ENCODE measurements at places on chromosomes 13 and 19. TPM values are rescaled to one million over a fixed set of nuclear protein-coding genes. Genes with fewer than 3 reads are reported as not detected.

The ANKLE1 gene
- 0.15 TPM for polyA plus RNA-seq

The XAB2 gene
- polyA plus RNA-seq, result 7.7 TPM

The LSR gene
- polyA plus RNA-seq, result 66.1 TPM

The CEACAM16 gene
- not detected for polyA plus RNA-seq

The PNMA8C gene
- polyA plus RNA-seq, result not detected

The RGL3 gene
- polyA plus RNA-seq, result not detected

The ATXN8OS gene
- not detected for polyA plus RNA-seq
